ENCODE measurements at places on chromosomes 6 and 20.
A peak's percentile ranks its signal among the peaks of the same experiment; 100 is the strongest.

GRCh38 chr6:45504947-45505346 is 127.2 kb upstream of the SUPT3H start:
- DNase-seq, result no peak

- DNase-seq, result no peak
Observed at GRCh38 chr6:89409461-89410035, 2.5 kb downstream of the RRAGD start.

DNA sequence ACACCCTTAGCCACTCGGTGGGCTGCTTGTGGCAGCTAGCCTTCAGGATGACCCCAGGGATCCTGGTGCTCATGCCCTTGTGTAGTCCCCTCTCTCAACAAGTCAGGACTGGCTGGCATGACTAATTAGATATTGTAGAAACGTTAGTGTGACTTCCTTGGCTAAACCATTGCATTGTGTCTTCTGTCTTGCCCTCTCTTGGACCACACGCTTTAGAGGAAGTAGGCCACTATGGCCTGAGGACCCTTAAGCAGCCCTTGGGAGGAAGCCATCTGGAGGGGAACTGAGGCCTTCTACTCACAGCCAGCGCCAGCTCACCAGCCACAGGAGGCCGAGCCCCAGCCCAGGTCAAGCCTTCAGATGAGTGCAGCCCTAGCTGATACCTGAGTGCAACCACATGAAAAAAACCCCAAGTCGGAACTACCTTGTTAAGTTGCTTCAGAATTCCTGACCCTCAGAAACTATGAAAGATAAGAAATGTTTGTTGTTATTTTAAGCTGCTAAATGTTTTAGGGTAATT is 10.1 kb downstream of the ANGPT4 start:
- DNase-seq, result no peak

GRCh38 chr6:34237722-34238584 is 1.3 kb downstream of the HMGA1 start:
- peak; percentile 33 for DNase-seq

DNA sequence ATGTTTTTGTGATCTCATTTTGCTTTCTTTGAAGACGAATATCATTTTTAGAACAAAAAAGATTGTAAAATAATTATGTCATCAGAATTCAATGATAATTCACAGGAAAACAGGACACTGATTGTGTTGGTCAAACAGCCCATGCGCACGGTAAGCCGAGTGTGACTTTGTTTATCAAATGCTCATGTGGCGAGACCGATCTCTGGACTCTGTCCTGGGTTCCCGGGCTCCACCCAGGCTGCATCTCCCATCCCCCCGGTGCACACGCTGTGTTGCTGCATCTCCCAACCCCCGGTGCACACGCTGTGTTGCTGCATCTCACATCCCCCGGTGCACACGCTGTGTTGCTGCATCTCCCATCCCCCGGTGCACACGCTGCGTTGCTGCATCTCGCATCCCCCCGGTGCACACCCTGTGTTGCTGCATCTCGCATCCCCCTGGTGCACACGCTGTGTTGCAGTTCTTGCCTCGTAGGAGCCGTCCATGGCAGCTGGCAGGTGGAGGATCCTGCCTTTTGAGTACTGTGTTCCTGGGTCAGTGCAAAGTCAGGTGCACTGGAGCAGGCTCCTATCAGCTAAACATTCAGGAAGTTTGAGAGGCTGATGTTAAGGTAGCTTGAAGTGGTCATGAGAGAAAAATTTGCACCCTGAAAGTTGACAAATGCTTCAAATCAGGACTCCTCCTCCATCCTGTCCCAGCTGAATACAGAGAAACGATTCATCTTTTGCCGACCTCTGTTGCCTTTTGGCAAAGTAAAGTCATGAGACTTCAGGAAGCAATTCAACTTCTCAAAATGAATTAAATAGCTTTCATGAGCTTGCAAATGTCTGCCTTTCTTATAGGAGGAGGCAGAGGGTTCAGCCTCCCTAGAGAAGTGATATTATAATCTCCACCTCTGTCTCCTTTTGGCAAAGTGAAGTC is 77.1 kb upstream of the FRMD1 start:
- DNase-seq, result no peak

GRCh38 chr20:63610581-63611435 is 16.1 kb downstream of the GMEB2 start:
- DNase-seq, result no peak

- peak; percentile 35 for DNase-seq
Observed at GRCh38 chr20:46939031-46939965, 44.7 kb downstream of the EYA2 start.

GRCh38 chr6:122040261-122040660 is 359.2 kb upstream of the HSF2 start:
- DNase-seq, result no peak

GRCh38 chr6:71656121-71656520 is 230.2 kb upstream of the RIMS1 start:
- no peak for DNase-seq

DNA sequence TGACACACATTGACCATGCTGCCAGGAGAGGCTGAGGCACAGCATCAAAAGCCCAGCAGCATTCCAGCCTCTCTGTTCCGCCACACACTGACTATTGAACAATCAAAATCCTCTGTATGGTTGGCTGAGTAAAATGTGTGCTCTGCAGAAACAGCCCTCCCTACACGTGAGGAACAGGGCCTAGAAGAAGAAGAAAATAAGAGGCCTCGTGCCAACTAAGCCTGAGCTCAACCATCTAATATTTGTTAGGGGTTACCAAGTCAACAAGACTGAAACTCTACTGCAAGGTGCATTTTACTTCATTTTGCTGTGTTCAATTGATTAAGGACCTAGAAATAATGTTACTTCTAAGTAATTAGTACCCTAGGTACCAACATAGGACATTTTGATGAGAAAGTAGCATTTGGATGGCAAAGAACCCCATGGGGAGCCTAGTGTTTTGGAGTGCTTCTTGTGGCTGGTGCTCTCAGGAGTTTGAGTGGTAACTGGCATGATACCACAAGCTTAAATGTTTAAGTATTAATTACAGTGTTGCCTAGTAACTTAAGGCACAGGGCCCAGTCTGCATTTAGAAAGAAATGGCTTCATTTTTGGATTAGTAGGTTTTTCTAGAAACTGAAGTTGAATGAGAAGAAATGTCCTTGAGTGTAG is 146.6 kb upstream of the PLN start:
- no peak for DNase-seq

- DNase-seq, result no peak
Observed at GRCh38 chr20:38831995-38832620, 26.6 kb downstream of the PPP1R16B start.

- DNase-seq, result no peak
Observed at GRCh38 chr20:19181552-19181951, 30.9 kb upstream of the SLC24A3 start.

DNA sequence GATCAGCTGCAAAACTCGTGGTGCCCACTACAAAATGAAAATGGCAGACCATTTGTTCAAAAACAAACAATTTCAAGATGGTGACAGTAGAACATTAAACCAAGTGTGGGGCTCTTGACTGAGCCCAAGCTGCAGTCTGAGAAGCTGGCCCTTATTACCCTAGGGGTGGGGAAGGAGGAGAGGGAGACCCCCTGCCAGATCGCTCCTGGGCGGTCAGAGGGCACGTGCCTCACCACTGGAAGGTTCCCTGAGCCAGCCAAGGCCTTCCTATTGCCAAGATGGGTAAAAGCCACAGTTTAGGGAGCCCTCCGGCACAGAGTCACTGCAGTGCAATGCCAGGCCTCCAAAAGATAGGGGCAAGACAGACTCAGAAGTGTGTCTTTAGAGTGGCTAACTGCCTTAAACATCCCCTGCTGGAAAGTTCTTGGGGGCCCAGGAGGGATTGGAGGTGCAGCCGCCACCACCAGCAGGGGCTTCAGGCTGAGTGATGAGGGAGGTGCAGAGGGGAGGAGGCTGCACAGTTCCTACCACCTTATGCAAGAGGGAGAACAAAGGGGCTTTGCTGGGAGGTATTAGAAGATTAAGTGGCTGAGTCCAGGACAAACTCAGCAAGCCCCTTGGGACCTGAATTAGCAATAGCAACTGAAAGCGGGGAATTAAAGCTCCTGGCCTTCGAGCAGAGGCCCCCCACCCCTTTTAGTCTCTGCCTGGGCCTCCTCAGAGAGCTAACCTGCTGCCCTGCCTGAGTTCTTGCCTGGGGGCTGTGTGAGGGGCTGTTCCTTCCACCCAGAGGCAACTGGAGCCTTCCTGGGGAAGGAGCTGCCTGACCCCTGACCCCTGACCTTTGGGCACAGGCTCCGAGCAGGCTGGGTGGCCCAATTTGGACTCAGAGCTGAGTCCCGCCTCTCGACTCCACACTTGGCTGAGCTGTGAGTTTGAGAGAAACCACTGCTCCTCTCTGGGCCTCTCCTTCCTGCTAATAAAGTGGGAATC is 88.4 kb downstream of the VEGFA start:
- no peak for DNase-seq

DNA sequence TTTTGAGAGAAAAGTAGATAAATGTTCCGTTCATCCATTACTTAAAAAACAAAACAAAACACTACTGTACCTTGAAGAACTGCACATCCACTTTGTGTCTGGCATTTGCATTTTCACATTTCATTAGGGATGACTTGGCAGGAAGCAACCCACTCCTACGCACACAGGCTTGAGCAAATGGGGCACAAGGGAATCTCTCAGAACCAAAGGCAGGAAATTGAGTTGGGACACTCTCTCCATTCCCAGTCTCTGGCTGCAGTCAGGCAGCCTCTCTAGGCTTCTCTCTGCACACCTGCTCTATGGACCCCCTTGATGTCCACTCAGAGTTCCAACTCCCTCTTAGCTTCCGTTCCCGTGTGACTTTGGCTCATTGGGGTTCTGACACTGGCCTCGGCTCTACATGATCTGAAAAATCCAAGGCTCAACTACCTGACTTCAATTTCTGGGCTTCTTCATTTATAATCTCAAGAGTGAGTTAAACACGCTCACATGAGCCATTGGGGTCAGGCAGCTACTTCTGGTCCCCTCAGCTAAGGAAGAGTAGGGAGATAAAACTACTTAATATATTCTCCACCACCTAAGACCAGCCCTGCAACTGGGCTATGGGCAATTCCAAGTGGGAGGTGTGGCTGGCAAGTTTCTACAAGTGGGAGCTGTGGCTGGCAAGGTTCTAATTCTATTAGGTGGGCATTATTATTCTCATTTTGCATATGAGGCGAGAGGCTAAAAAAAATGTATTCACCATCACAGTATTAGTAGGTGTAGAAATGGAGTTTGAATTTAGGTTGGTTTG is 251.9 kb downstream of the SOD2 start:
- DNase-seq, result no peak

- DNase-seq, result no peak
Observed at GRCh38 chr6:111038534-111039252, 48.6 kb upstream of the SLC16A10 start.

DNA sequence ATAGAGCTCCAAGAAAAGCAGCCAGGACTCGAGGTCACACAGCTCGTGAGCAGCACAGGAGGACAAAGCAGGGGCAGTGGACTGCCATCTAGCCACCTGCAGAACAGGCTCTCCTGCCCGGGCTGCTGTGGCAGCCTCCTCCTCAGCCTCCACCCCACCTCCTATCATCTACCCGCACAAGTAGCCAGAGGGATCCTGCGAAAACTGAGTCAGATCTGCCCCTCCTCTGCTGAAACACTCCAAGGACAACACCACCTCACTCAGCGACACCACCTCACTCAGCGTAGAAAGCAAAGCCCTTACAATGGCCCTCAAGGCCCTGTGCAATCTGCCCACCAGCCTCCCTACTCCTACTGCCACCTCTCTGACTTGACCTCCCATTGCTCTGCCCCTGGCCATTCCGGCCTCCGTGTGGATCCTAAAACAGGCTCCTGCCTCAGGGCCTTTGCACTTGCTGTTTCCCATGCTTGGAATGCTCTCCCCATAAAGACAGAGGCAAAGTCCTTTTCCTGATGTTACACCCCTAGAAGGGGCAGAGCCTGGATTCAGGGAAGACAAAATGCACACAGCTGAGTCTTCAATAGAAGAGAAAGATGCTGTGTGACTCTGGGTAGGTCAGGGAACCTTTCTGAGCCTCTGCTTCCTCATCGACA is 19.3 kb downstream of the PREX1 start:
- DNase-seq, result no peak

GRCh38 chr6:156687789-156688619 is 89.2 kb upstream of the ARID1B start:
- peak; percentile 51 for DNase-seq

GRCh38 chr20:48149902-48150301 is 364.6 kb upstream of the SULF2 start:
- DNase-seq, result no peak

DNA sequence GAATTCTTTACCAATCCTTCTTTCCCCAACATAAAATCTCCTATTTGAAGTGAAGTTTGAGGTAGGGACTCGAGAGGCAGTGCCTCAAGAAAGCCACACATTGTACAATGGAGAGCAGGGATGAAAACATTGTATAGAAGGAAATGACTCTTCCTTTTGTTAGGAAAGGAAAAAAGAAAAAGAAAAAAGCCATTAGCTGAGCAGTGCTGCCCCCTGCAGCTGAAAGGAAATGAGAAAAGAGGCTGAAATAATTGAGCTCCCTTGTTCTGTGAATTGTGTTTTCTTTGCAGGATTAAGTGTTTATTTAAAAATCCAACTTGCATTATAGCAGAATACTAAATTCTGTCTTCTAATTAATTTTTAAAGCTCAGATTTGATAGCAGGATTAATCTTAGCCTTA is 162.9 kb upstream of the SASH1 start:
- DNase-seq, result peak; percentile 15

DNA sequence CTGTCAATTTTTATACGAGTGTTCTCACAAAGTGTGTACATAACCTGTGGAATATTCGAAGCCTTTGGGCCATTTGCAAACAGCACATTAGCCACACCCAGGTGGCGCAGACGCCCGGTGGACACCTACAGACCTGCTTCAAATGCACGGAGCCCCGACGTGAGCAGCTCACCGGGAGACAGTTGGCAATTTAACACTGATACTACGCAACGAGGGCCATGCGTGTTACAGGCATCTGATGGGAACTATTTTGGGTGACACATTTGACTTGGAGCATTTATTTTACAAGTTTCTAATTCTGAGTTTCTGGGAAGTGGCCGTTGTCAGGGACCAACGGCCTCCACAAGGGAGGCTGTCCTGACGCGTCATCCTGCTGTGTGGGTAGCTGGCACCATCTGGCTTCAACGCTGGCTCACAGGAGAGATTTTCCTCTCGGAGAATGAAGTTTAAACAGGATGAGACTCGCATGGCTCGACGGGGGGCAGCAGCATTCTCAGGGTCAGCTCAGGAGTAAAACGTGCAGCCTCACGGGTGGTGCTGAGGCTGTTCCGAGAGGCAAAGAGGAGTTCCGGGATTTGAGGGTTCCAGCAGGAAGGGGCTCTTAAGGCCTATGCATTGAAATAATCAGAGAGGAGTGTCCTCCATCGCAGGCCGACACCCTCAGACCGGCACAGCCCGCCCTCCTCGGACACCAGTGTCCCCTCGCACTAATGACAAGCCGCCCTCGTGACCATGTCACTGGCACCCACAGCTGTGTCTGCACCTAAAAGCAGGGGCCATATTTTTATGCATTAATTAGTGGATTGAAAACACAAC is 207.4 kb downstream of the DLL1 start:
- DNase-seq, result no peak
